ENCODE measurements at places on chromosomes 5 and 9. TPM values are rescaled to one million over a fixed set of nuclear protein-coding genes. Genes with fewer than 3 reads are reported as not detected.

TUBB4B gene
- total RNA-seq = 386 TPM

ANKRD18B gene
- total RNA-seq = 10.6 TPM

KIF4B gene
- 0.07 TPM for total RNA-seq

TBC1D9B gene
- 57.0 TPM for total RNA-seq

GRCh38 chr5:129820-130219 is 37.9 kb downstream of the PLEKHG4B start:
- no peak for DNase-seq

DNA sequence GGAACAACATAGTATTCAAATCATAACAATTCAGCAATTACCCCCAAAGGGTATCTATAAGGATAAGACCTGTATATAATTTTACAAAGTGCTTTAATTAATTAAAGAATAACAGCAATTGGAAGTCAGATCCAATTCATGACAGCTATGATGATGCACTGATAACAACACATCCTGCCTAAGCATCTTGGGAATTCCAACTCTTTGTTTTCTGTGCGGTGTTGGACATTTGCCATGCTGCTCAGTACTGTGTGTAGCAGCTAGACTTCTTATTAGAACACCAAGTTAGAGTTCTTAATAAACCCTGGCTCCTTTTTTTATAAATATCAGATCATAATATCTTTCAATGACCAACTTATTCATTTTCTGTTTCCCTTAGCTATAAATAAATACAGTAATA is 209.0 kb downstream of the SEC61B start:
- DNase-seq = no peak

GRCh38 chr5:176590035-176590717 is 19.8 kb downstream of the GPRIN1 start:
- no peak for DNase-seq

GRCh38 chr5:175629261-175629660 is 28.6 kb upstream of the HRH2 start:
- no peak for DNase-seq

Measured in H9 (cell line).